ENCODE measurements at places on chromosomes 7 and 10.

DNA sequence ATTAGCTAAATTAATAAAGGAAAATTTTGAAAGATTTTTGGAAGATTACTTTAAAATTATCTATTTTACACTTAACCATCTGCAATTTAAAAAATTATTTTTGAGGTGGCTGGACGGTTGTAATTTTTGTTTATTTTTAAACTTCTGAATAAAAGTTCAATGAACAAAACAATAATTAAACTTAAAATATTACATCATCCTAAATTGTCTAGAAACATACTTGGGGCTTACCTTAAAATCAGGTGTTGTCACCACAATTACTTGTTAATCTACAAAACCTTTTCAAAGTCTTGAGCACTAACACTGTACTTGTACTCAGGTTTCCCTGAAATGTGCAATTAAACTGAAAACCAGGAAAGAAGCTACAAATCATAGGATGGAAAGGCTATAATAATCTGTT lies 328.3 kb downstream of the NXPH1 start:
- no peak for DNase-seq

DNA sequence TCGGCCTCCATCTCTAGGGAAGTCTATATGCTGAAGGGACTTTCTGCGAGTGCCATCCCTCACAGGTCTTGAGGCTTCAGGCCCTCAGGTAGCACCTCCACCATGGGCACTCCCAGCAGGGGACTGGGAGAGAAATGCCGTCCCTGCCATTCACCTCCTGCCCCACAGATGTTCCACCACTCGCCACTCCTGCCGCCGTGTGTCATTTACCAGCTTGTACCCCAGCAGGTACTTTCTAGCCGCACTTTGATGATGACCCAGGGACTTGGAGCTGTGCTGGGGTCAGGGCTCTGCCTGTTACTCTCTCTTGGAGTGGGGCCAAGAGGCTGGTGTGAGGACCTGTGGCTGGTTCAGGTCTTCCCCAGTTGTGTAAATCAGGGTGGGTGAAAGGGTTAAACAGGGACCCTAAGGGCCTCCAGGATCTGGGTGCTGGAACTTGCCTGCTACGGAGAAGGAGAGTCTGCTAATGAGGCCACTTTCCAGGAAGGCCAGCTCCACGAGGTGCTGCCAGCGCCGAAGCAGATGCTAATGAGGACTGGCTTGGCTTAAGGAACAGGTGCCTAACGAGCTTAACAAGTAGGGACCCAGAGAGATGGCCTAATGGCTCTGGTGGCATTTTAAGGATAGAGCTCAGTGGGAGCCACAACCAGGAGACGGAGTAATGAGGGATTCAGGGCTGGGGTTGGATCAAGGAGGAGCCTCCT lies 32.4 kb downstream of the CRHR2 start:
- DNase-seq, result no peak

DNA sequence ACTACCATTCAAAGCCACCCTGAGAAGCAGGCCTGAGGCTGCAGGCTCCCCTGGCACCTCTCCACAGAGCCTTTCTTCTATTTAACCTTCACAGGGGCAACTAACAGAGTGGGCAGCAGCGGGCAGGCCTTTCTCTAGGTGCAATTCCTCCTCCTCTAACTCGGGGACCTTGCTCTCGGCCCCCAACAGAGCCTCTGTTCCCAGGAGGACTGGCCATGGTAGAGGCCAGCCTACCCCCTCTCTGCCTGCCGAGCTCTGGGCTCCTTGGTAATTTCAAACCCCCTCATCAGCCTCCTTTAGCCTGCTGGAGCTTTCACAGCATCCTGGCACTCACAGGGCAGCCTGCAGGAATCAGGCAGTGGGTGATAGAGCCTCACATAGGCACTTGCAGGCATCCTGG lies 920.8 kb upstream of the ZNF722 start:
- DNase-seq, result no peak

GRCh38 chr10:99459217-99459616 lies 28.8 kb upstream of the GOT1 start:
- no peak for DNase-seq

DNA sequence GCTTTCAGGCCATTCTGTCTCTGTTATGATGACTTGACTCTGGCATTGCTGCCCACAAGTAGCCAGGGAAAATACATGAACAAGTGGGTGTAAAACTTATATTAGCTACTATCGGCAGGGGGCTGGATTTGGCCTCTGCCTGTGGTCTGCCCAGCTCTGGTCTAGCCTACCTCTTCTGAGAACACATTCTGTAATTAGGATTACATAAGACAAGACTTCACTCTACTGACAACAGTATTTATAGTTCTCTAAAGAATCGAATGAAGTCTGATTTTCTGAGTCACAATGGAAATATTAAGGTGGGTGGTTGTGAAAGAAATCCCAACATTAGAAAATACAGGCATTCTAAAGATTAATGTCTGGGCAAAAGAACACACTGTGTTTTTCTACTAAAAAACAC lies 55.5 kb downstream of the DLD start:
- DNase-seq, result no peak

DNA sequence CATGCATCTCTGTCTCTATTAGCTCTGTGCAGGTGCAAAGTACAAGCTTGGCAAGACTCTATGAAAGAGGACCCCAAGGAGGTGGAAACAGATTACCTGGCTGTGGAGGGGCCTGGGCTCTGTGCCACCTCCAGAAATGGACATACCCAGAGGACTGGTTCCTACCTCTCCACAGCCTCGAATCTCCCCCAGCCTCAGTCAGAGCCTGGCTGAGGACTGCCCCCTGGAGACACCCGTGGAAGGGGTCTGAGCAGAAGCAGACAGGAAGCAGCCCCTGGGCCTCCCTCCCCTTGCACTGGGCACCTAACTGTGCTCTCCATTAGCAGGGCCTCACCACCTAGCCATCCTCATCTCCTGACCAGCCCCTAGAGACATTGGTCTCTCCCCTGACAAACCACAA lies 92.0 kb downstream of the DLG5 start:
- no peak for DNase-seq

- no peak for DNase-seq
These were observed 35.2 kb downstream of the LSMEM1 start for GRCh38 chr7:112515989-112516388.

DNA sequence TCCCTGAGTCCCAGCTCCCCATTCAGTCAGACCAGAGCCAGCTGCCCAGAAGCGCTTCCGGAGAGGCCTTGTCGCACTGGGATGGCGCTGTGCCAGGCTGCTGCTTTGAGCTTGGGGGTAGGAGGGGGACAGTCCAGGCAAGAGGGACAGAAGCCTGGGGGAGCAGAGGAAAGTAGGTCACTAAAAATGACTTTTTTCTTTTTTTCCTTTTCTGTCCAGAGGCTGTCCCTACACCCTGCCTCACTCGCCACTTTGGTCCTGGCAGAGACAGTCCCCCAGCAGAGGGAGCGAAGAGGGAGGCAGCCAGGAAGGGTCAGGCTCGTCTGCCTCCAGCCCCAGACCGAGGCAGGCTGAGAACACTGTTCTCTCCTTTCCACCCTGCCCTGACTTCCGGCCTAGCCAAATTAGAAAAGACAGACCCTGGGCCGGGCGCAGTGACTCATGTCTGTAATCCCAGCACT lies 15.8 kb upstream of the TRIM8 start:
- peak; percentile 74 for DNase-seq

GRCh38 chr7:151086802-151087244 lies 548 bp downstream of the AGAP3 start:
- no peak for DNase-seq

- DNase-seq, result no peak
These were observed 14.3 kb downstream of the KLF6 start for GRCh38 chr10:3770611-3771110.

DNA sequence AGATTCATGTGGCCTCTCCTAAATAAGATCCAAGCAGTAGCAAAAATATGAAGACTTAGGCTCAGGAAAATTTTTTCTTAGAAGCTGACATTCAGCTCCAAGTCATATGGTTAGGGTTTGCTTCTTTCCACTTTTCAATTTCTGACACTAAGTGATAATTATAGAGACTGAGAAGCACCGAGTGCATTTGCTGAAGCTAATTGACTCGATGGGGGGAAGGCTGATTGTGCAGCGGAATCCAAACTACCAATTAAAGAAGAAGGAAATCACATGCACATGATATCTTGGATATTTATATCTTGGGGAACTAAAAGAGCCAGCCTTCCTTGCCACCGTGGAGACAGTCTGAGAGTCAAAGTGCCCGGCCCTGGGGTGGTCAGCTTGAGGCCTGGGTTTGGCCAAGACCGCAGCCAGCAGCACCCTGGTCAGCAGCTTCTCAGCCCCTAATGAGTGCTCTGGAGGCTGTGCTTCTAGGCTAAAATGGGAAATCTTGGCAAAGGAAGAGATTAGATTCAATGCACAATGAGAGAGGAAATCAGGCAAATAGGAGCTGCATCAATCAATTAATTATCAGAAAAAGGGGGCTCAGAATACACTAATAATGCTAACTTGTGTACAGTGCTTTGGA lies 589.3 kb downstream of the NRG3 start:
- DNase-seq, result no peak

DNA sequence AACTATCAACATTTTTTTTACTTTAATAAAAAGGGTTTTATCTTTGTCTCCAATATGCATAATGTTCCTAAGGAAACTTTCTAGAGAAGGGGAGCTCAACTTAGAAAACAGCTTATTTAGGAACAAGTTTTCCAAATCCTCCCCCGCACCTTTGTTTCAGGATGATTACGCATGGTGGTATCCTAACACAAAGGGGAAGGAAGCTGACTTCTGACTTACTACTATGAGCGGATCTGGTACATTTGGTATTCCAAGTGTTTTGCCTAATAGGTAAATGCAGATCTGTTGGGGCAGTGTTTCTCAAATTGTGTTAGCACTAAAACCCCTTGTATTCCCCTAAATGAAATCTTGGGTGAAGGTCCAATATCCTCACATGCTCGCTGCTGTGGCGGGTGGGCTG lies 229.3 kb upstream of the KLF14 start:
- no peak for DNase-seq

DNA sequence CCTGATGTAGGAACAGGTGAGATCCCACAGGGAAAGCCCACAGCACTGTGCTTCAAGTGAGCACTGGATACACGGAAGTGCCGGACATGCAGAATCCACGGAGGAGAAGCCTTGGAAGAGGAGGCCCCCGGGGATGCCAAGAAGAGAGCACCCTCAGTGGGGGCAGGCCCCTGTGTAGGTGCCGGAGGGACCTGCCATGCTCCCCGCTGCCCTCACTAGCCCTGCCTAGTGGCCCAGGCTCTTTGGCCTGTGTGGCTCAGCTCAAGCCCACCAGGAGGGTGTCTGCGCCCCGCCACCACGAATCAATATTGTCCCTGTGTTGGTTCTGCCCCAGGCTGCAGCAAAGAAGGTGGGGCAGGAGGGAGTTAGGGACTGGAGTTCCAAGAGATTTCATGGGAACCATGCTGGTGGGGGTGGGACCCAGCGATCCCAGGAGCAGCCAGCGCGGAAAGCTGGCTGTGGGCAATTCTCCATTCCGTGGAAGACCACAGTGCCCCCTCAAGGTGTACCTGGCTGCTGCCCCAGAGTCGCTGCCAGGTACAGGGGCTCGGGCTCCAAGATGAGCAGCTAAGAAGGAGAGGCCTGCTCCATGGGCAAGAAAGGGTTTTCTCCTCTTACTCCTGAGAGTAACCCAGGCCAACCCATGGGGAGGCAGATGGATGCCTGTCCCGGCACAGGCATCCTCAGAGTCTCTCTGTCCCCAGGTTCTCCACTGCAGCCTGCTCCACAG lies 34.9 kb upstream of the LEP start:
- DNase-seq, result no peak

DNA sequence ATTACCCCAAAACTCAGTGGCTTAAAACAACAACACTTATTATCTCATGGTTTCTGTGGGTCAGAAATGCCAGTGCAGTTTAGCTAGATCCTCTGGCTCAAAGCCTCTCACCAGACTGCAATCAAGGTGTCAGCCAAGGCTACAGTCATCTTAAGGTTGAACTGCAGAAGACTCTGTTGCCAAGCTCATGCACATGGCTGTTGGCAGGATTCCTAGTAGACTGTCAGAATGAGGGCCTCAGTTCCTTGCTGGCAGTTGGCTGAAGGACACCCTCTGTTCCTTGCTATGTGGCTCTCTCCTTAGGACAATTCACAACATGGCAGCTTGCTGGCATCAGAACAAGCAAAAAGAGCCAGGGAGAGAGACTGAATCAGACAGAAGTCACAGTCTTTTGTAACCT lies 34.7 kb downstream of the TOMM7 start:
- DNase-seq, result no peak

- no peak for DNase-seq
These were observed 2.5 kb downstream of the LBX1 start for GRCh38 chr10:101226491-101227428.

GRCh38 chr7:136333636-136334035 lies 356.5 kb upstream of the MTPN start:
- DNase-seq, result no peak

DNA sequence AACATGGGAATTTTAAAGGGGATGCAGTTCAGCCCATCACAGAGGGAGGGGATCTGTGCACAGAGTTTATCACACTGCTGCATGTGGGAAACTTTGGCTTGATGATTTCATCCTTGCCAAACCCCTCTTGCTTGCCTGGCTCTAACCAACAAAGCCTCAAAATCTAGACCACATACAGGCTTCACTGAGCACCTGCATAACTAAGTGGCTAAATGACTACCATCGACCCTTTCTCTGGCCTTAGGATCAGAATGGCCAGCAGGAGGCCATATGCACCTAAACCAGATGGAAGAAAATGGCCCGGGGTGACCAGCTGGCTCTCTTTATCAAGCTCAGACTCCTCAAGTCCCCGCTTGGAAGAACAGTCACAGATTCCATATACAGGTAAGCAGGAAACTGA lies 15.6 kb upstream of the ZNF25 start:
- no peak for DNase-seq

- DNase-seq, result no peak
These were observed 205.6 kb upstream of the TCF7L2 start for GRCh38 chr10:112744181-112745096.

DNA sequence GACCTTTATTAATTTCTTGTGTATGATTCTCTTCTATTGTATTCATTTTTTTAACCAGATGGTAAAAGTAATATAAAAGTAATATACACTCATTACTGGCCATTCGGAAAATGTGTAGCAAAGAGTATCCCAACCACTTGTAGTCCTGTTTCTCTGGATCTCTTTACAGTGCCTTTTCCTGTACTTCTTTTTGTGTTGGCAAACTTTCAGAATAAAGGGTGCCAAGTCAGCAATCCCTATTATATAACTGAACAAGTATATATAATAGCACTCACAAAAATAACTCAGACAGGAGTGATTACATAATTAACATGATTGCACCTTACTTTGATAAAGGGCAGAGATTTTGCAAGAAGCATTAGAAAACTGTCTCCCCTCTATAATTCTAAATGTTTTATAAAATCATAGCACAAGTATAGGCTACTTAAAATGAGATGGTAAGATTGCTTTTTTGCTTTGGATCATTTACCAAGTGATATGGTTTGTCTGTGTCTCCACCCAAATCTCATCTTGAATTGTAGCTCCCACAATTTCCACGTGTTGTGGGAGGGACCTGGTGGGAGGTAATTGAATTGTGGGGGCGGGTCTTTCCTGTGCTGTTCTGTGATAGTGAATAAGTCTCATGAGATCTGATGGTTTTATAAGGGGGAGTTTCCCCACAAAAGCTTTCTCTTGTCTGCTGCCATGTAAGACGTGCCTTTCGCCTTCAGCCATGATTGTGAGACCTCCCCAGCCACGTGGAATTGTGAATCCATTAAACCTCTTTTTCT lies 41.5 kb upstream of the EPC1 start:
- no peak for DNase-seq
